Parietal lobe (tissue), 2 donors: ENCODE measurements at places on chromosomes 1 and 21. TPM values are rescaled to one million over a fixed set of nuclear protein-coding genes. Genes with fewer than 3 reads are reported as not detected.

SMG7 gene
- total RNA-seq: 47.9 TPM

OTUD3 gene
- 17.8 TPM for total RNA-seq

DCST1 gene
- total RNA-seq: not detected

AZIN2 gene
- total RNA-seq: 21.6 TPM

CDA gene
- not detected for total RNA-seq

LRRC53 gene
- total RNA-seq: not detected

IFT25 gene
- 29.4 TPM for total RNA-seq

SDHB gene
- total RNA-seq: 77.9 TPM

KIF26B gene
- 51.3 TPM for total RNA-seq

ANKRD65 gene
- total RNA-seq: 1.6 TPM

RGS18 gene
- 0.94 TPM for total RNA-seq

LCE2C gene
- not detected for total RNA-seq

FAM3B gene
- total RNA-seq: not detected

MCOLN2 gene
- total RNA-seq: not detected

RCC2 gene
- 27.9 TPM for total RNA-seq

CCDC190 gene
- 0.94 TPM for total RNA-seq

SPRR2D gene
- not detected for total RNA-seq

HPDL gene
- total RNA-seq: 1.3 TPM

ANKRD34A gene
- 2.5 TPM for total RNA-seq

MYOG gene
- total RNA-seq: not detected

ITGB3BP gene
- total RNA-seq: 29.4 TPM

CYP4X1 gene
- 24.1 TPM for total RNA-seq

LDLRAD1 gene
- not detected for total RNA-seq

TMPRSS3 gene
- total RNA-seq: not detected

RIPPLY3 gene
- total RNA-seq: not detected

TDRD5 gene
- 1.9 TPM for total RNA-seq

SELP gene
- total RNA-seq: not detected

APOBEC4 gene
- not detected for total RNA-seq

ZP4 gene
- total RNA-seq: not detected

GBP7 gene
- total RNA-seq: not detected

CA6 gene
- total RNA-seq: not detected

ADGRB2 gene
- 103 TPM for total RNA-seq

GIPC2 gene
- 0.31 TPM for total RNA-seq

AKT3 gene
- 418 TPM for total RNA-seq

RNU1-3 gene
- total RNA-seq: under 0.01 TPM

RHD gene
- total RNA-seq: not detected

SYTL1 gene
- not detected for total RNA-seq

PODN gene
- total RNA-seq: 0.94 TPM

PRELP gene
- under 0.01 TPM for total RNA-seq

MYCBP gene
- 1.9 TPM for total RNA-seq

ATP1A2 gene
- total RNA-seq: 61.7 TPM

CXADR gene
- total RNA-seq: 261 TPM

RAB42 gene
- total RNA-seq: 1.9 TPM

MROH9 gene
- total RNA-seq: not detected

IL19 gene
- total RNA-seq: not detected

ASAP3 gene
- total RNA-seq: 9.7 TPM
